ENCODE measurements at places on chromosomes 4 and X.

GRCh38 chr4:47145630-47146029 is 114.3 kb downstream of the GABRB1 start:
- DNase-seq: peak; percentile 80

DNA sequence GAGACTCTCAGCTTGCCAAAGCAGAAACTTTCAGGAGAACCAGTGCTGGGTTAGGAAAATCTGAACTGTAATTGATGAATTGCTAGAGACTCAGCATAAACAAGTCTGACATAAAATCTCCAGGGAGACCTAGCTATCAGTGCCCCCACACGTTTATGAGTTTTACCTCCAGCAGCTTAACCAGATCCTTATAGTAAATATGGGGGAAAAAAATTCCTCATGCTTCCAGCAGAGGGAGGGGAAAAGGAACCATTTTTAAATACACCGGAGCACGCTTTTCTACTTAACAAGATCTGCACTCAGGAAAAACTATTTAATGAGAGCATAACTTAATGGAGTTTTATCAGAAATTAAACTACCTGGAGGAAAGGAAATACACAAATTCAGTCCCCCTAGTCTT is 1040.7 kb upstream of the INTU start:
- peak; percentile 13 for DNase-seq

DNA sequence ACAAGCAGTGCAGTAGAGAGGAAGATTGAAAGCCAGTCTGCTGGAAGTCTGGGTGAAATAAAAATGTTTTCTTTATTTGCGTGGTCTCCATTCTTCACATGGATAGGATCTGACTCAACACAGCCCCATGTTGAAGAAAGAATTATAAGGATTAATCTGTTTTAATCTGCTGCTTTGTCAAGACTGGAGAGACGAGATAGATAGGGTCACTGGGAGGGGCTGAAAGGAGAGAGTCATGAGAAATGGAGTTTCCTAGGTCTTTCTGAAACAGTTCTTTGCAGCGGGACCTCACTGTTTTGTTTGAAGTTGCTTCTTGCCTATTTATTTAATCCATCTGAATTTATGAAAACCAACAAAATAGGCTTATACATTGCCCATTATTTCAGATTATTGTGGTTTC is 32.4 kb upstream of the RHOH start:
- no peak for DNase-seq

- no peak for DNase-seq
These were observed 24.9 kb upstream of the SGMS2 start for GRCh38 chr4:107799669-107800450.

GRCh38 chr4:184957446-184958115 is 60.7 kb upstream of the HELT start:
- DNase-seq: no peak

DNA sequence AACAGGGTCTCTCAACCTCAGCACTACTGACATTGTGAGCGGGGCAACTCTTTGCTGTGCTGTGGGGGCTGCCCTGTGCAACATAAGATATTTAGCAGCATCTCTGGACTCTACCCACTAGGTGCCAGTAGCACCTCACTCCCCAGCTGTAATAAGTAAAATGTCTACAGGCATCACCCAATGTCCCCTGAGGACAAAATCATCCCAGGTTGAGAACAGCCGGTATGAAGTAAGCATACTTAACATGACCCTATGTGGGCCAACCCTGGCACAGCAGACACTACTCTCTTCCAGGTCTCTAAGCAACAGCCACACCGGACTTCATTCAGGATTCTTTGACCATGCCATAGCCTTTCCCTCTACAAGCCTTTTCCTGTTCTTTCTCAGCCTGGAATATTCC is 10.5 kb upstream of the MGST2 start:
- DNase-seq: peak; percentile 58

DNA sequence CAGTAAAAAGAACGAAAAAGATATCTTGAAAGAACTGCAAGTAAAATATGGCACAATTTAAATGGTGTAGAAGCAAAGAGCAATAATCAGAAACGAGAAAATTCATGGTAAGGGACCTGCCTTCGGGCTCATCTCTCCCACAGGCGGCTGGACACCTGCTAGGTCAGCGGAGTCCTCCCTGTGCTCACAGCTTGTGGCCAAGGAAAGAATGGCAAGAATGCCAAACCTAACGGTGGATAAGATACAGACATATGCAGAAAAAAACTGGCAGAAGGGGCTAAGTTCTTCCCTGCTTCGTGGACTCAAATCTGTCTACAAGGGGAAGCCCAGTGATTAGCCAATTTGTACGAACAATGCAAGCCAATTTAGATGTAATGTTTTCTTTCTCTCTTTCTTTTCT is 152.1 kb upstream of the VCX start:
- DNase-seq: no peak

GRCh38 chr4:25872851-25873631 is 10.3 kb upstream of the SEL1L3 start:
- no peak for DNase-seq

GRCh38 chr4:32744211-32744610 is 2024.0 kb downstream of the PCDH7 start:
- DNase-seq: no peak

- DNase-seq: peak; percentile 88
These were observed at the start of gene TMSB4X for GRCh38 chrX:12974796-12975669. TSS of gene TMSB4X (plus strand) at chrX:12975110.

GRCh38 chr4:42713391-42713790 is 56.5 kb upstream of the ATP8A1 start:
- no peak for DNase-seq

- DNase-seq: no peak
These were observed 36.2 kb downstream of the CT47B1 start for GRCh38 chrX:120839491-120839890.

- DNase-seq: no peak
These were observed 17.1 kb upstream of the PDE6B start for GRCh38 chr4:608236-608635.

DNA sequence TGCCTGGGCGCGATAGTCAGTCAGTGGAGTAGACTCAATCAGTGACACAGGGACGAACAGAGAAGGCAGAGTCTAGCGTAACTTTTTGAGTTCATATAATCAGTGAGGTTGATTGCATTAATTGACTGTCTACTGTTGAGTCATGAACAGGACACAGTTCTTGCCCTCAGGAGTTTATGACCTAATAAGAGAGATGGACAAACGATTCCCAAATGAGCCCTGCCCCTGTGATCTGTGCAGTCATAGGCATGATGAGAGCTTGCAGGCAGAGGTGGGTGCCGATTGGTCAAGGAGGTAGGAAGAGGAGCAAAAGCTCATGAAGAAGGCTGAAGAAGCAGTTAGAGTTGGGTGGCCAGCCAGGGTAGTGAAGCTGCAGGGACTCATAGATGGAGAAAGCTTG is 57.1 kb downstream of the ADD1 start:
- DNase-seq: no peak

DNA sequence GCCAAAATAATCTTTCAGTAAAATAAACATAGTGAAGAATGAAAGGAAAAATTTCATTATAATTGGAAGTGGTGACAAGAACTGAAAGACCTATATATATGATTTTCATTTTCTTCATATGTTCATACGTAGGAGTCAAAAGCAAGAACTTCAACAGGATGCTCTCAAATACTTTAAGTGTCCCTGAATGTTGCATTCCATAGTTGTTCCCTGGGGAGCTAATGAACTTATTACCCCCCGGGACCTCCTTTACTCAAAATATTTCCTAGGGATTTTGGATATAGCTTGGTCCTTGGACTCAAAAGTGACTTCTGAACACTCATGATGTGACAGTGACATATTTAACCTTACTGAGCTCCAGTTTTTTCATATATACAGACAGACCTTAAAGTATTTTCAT is 44.9 kb upstream of the NDST4 start:
- DNase-seq: no peak

DNA sequence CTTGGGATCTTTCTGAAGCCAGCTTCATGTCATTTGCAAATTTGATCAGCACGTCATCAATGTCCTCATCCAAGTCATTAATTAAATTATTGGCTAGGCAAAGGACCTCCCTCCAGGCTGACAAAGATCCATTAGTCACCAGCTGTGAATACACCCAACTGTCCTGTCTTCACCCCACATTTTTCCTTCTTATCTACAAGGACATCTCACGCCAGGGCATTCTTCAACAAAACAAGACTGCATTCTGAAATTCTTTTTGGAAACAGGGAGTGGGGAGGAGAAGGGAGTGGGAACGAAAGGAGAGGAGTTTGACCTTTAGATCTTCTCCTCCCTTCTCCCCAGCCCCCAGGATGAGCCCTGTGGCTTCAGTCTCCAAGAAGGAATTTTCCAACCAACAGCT is 32.7 kb downstream of the NLGN3 start:
- peak; percentile 0 for DNase-seq

GRCh38 chr4:26731351-26732035 is 129.1 kb upstream of the STIM2 start:
- no peak for DNase-seq

- DNase-seq: no peak
These were observed 38.4 kb downstream of the UGT2A2 start for GRCh38 chr4:69601065-69601464.

GRCh38 chrX:136652822-136653723 is 5.1 kb downstream of the CD40LG start:
- no peak for DNase-seq

DNA sequence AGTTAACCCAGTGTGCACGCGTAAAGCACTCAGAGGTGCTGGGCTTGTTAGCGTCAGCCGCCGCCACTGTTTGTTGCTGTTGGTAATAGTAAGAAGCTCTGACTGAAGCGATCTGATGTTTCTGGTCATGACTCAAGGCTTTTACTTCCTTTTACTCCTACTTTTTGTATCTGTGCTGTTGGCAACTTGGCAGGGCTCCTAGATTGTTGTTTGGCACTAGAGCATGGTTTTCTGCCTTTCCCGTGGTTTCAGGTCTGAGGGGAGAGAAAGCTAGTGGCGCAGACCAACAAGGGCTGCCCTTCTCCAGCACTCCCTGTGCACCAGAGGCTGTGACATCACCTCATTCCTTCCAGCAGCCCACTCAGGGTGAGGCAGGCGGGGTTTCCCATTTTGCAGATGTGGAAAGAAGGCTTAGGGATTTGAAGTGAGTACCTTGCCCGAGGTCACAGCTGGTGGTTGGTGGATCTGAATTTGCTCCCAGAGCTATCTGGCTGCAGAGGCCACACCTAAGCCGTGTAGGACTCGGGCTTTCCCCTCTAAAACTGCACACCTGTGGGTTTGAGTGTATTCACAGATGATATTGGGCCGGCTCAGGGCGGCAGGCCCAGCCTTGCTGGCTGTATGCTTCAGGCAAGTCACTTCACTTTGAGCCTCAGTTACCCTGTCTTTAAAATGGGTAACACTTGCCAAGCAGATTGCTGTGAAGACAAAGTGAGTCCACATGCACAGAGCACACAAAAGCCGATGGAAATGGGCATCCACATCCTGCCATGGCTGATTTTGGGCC is 51.2 kb upstream of the TADA2B start:
- DNase-seq: peak; percentile 83

DNA sequence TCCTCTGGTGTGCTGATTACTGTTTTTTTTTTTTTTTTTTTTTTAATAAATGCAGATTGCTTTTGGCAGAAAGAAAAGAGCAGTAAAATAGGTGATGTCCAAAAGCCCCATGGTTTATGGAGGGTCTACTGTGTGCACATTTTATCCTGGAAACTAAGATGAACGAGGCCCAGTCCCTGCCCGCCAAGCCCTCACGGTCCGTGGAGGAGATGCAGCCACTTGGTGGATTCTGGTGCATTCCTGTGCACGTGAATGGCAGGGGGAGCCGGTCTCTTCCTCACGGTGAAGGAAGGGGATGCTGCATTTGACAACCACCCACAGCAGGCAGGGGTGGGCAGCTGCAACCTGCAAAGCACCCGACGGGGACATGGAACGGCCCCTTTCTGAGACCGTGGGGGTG is 100.2 kb upstream of the AFAP1 start:
- no peak for DNase-seq

DNA sequence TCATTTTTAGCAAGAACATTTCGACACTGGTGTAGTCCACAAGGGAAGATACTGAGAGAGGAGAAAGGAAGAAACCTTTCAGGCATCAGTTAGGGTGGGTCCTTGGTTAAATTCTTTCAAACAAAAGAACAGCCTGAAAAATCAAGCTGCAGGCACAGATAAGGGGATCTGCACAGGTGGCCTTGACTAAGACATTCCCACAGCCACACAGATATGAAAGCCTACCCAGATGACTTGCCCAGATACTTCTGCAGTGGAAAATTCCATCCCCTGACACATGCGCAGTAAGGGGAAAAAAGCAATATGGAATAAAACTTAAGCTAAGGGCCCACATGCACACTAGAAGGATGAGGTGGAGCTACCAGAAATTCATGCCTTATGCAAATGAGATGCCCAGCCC is 8.9 kb upstream of the TMEM165 start:
- DNase-seq: no peak

DNA sequence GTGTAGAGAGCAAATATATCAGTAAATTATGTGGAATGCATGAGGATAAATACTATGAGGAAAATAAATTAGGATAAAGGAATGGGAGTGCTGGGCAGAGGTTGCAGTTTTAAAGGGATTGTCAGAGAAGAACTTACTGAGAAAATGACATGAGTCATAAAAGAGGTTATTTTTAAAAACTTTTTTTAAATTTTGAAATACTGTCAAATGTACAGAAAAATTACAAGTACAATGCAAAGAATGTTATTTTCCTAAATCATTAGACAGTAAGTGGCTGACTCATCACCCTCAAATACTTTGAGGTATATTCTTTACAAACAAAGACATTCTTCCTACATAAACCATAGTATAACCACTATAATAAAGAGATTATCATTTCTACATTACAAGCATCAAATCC is 29.8 kb upstream of the H2AZ1 start:
- peak; percentile 20 for DNase-seq

- no peak for DNase-seq
These were observed 280.4 kb downstream of the CFAP47 start for GRCh38 chrX:36199928-36200327.

DNA sequence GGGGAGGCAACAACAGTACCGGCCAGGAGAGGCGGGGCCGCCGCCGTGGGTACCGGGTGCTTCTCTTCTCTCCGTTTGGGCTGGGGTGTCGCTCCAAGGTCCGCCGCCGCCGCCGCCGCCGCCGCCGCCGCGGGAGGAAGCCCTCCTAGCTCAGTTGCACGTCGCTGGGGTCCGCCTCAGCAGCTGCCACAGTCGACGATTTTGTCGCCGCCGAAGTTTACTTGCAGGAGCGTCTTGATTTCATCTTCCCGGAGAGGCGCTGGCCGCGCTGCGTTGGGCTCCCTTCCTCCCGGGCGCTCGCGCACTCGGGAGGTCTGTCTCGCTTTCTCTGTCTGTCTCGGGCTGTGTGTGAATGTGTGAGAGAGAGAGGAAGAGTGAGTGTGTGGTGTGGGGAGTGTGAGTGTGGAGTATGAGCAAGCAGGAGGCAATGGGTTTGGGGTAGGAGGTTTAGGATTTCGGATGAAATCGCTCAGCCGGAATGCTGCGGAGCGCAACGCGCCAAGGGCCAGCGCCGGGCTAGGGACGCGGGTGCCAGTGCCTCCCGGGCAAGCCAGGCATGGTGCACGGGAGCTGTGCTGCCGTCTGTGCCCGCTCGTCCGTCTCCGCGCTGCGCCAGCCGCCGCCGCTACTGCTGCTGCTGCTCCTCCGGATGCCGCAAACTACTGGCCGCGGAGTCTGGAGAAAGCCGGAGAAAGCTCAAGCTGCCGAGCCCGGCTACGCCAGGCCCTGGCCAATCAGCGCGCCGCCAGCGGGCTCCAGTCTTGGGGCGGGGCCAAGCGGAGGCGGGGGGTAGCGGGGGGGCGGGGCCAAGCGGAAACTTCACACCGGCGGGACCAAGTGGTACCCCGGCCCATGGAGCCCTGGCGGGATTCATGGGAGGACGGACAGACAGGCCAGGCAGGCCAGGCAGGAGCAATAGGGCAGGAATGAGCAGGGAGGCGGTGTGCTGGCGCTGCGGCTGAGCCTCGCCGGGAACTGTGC is at the start of gene PCDH19:
PCDH19 (minus strand) TSS at position 664 of the 981 bp plus-strand sequence. CDS start 1,676 bp downstream, outside the sequence.
- peak; percentile 43 for DNase-seq

- no peak for DNase-seq
These were observed 207.8 kb downstream of the ADGRL3 start for GRCh38 chr4:61407642-61408618.

Measured in mesenchymal stem cell (in vitro differentiated cells and primary cell).